ENCODE measurements at places on chromosomes 7 and 10.

DNA sequence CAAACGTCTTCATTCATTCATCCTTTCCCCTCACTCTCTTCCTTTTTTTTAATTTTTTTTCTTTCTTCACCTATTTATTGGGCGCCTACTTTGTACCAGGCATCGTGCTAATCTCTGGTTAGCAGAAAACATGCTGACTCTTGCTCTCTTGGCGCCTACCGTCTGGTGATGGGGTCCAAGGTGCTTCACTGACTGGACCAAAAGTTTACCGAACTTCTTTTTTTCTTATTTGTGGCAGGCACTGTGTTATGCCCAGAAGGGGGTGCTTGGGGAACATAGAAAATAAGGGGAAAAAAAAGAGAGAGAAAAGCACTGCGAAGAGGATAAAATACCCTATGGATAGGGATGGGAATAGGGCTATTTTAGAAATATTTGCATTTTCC, 505 bp upstream of the FAM204A start:
- DNase-seq, result no peak

- no peak for DNase-seq
Observed at GRCh38 chr10:92014620-92015019, 91.0 kb downstream of the BTAF1 start.

- DNase-seq, result no peak
Observed at GRCh38 chr7:134931487-134931886, 54.8 kb upstream of the AGBL3 start.

DNA sequence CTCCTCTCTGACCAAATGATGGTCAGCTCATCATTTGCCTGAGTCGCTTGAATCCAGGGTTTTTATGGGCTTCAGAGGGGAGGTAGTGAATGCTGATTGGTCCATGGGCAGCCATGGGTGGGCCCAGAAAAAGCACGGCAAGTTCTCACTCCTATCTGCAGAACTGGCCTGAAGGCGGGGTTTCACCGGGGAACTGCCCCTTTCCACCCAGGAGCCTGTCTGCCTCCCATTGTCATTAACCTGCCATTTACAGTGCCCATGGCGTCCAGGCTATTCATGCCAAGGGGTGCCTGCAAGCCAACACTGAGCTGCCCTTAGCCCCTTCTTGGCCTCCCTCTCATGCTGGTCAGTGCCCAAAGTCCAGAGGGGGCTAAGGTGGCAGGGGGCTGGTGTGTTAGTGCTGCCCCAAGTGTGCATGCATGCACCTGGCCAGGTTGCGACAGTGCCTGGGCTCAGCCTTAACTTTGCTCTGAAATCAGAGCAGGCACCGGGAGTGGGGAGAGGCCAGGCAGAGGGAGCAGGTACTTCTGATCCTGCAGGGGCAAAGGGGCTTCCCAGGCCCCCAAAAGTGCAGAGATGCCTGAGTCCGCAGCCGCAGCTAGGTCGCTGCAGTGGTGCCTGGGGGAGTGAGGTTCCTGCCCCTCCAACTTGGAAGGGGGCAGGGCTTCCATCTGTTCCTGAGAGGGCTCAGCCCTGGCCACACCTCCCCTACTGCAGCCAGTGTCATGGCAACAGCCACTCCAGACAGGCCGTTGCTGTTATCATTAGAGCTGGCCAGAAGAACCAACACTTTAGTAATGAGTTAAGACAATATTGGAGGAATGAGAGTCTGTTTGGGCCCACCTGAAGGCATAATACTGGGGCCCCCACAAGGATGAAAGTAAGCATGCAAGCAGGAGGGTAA, 561.6 kb downstream of the GRM8 start:
- DNase-seq, result no peak

DNA sequence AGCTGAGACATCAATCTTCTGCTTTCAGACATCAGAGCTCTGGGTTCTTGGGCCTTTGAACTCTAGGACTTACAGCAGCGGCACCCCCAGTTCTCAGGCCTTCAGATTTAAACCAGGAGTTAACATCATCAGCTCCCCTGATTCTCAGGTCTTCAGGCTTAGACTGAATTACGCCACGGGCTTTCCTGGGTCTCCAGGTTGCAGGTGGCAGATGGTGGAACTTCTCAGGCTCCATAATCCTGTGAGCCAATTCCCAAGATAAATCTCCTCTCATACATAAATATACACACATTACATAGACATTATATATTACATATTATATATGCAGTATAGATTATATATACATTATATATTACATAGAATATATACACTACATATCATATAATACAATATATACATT, 408.9 kb upstream of the AUTS2 start:
- no peak for DNase-seq

DNA sequence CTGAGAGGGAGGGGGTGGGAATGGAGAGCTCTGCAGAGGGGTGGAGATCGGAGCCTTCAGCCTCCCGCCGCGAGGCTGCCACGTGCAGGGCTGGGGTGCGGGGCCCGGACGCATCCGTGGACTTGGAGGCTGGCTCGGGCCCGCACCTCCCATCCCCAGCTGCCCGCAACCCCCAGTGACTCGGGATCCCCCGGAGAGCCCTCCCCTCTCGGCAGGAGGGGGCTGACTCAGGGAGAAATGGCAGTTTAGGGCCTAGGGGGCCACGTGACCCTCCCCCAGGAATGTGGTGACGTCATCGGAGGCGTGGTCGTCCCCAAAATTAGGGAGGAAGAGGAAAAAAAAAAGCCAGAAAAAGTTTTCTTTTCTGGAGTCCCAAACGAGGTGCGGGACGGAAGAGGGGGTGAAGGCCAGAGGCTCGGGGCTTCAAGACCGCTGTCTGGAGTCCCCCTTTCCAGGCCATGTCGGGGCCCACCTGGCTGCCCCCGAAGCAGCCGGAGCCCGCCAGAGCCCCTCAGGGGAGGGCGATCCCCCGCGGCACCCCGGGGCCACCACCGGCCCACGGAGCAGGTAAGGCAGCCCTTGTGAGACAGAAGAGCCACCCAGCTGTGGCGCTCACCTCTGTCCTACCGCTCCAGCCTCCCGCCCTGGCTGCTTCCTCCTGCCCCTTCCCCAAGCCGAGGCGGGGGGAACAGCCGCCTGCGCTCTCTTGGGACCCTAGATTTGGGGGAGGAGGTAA, at the start of gene TRIP6:
TSS of gene TRIP6 (plus strand) at position 348 of the 736 bp plus-strand sequence. CDS start at position 459, 111 bp downstream.
- DNase-seq, result peak; percentile 80

- no peak for DNase-seq
Observed at GRCh38 chr7:1902231-1902855, 232.3 kb downstream of the ELFN1 start.

GRCh38 chr7:40621592-40621998, 486.8 kb downstream of the SUGCT start:
- DNase-seq, result no peak

DNA sequence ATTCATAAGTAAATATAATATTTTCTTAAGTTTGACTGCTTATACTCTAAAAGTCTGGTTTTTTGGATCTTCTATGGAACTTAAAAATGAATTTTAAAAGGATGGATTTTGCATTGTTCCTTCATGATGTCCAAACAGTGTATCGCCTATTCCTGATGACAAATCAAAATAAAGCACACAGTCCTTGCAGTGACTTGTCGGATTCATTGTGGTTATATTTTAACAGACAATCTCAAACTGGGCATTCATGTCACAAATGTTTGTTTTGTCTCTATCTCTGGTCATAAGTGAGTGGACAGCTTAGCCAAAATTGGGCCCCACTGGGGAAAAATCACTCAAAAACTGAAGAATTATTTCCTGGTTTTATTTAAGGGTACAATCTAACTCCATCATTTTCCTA, 74.8 kb downstream of the LMBR1 start:
- no peak for DNase-seq

GRCh38 chr10:13100349-13101294, 659 bp downstream of the OPTN start:
- peak; percentile 8 for DNase-seq

DNA sequence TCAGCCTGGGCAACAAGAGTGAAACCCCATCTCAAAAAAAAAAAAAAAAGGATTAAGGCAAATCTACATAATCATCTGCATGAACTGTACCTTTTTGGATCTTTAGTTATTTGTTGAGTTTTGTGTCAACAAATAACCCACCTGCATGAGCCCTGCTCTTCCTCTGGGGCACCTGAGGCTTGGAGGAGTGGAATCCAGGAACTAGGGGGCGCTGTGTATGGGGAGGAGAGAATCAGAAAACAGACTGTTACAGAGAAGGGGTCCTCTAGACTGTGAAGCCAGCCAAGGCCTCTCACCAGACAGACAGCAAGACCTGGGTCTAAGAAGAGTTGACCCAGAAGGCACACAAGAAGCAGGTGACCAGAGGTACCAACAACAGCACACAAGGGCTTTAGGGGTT, 682.8 kb upstream of the NRP1 start:
- no peak for DNase-seq

Measured in left renal pelvis (tissue), 4 donors.